ENCODE measurements at places on chromosomes 4 and X.

GRCh38 chr4:2390784-2391421 lies 27.5 kb downstream of the ZFYVE28 start:
- DNase-seq, result no peak

DNA sequence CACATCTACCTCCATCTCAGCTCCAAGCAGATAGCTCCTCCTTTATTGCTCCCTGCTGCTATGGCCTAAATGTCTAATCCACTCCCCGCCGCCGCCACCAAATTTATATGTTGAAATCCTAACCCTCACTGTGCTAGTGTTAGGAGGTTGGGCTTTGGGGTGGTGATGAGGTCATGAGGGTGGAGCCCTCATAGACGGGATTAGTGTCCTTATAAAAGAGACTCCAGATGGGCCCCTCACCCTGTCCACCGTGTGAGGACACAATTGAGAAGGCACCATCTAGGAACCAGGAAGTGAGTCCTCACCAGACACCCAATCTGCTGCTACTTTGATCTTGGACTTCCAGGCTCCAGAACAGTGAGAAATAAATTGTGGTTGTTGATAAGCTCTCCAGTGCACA lies 13.6 kb upstream of the TBC1D14 start:
- DNase-seq, result no peak

GRCh38 chr4:40731792-40732245 lies 17.9 kb upstream of the NSUN7 start:
- peak; percentile 50 for DNase-seq

DNA sequence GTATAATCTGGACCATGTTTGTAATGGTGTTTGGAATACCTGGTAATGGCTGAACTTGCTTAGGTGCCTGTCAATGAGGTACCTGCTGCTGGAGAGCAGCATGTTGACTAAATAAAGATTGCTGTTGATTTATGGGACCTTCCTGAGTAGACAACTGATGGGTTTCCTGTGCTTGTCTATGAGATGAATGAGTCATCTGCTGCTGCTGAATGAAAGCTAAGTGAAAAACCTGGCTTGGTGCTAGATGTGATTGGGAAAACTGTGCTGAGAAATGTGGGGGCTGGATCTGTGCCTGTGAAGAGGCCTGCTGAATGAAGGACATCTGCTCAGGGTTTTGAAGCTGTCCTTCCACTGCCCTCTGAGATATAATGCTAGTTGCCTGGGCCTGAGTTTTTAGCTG lies 69.6 kb downstream of the WNK3 start:
- DNase-seq, result no peak

GRCh38 chrX:118251271-118251670 lies 94.6 kb upstream of the WDR44 start:
- DNase-seq, result no peak

GRCh38 chr4:26055855-26056254 lies 141.8 kb downstream of the SMIM20 start:
- no peak for DNase-seq

DNA sequence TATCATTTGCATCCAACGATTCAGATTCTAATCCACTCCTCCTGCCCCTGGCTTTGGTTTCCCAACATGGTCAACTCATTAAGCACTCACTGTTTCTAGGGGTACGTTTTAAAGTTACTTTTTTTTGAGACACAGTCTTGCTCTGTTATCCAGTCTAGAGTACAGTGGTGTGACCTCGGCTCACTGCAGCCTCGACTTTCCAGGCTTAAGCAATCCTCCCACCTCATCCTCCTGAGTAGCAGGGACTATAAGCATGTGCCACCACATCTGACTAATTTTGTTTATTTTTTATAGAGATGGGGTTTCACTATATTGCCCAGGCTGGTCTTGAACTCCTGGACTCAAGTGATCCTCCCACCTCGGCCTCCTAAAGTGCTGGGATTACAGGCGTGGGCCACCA lies 48.9 kb downstream of the TMEM156 start:
- no peak for DNase-seq

GRCh38 chr4:47990145-47990544 lies 26.3 kb downstream of the CNGA1 start:
- no peak for DNase-seq

DNA sequence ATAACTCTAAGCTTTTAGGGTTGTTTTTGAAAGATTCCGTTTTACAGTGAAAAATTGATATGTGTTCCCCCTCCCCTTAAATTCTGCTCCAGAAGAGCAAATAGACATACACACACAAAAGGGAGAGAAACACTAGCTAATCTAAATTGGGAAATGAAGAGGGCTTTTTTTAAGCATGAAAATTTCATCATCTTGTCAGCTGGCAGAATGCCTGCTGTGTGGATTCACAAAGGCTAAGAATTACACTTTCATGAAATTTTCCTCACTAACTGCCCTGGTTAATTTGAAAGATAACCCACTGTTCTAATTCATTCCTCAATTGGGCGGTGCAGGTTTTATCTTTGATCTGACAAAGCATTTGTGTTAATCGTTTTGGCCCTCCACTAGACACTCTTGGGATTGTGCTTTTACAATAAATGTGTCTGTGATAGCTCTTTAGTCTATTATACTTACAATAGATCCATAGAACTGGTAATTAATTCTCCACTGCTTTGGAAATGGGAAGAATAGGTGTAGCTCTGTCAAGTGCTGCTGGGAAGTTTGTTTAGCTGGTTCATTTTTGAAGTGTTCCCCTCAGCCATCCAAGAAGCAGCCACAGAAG lies 152.9 kb downstream of the POLA1 start:
- DNase-seq, result peak; percentile 1

DNA sequence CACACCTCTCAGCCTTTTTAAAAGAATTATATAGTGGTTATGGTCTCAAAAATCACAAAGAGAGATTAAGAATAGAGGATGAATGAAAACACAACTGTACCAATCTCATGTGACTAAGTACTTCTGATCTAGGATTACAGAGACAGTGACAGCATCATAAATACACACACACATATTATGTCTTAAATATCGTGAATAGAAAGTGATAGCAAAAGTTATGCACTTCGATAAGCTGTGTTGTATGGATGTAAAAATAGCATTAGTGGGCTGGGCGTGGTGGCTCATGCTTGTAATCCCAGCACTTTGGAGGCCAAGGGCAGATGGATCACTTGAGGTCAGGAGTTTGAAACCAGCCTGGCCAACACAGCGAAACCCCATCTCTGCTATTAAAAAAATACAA lies 25.0 kb downstream of the GYPA start:
- DNase-seq, result no peak

- no peak for DNase-seq
These were observed 629.4 kb upstream of the FRG1 start for GRCh38 chr4:189311251-189311650.

DNA sequence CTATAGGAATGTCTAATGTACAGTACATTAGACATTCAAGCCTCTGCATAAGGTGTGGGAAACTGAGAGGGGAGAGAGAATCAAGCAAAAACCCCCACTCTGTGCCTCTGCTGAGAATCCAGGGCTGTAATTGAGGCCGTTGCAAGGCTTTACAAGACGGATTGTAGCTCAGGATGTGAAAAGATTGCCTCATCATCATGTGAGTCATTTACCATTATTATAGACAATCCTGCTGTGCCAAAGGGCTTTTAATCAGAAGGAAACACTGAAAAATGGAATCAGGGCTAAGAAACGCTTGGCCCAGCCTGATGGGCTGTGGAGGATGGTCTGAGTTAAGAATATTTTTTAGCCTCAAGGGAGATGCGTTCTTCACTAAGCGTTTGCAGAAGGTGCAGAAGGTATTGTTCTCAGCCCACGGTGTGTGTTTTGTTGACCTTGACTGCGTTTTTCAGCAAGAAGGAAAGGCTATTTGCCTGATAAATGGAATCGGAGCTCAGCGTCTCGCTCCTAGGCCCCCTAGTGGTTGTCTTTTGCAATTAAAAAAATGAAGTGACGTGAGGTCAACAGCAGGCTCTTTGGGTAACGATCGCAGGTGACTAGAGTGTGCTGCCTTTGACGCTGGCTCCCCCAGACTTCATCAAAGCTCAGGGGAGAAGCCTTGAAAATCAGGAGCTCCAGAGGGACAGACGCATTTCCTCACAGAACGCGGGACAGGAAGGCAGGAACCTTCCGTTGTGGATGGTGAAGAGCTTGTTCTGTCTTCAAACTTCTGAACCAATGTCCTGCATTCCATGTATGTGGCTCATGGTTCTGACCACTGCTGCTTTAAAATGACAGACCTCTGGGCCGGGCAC lies 18.1 kb upstream of the CHRNA9 start:
- no peak for DNase-seq

GRCh38 chrX:97234471-97235081 lies 350.9 kb downstream of the RPA4 start:
- DNase-seq, result no peak

GRCh38 chr4:28313729-28314713 lies 1453.4 kb downstream of the STIM2 start:
- no peak for DNase-seq

DNA sequence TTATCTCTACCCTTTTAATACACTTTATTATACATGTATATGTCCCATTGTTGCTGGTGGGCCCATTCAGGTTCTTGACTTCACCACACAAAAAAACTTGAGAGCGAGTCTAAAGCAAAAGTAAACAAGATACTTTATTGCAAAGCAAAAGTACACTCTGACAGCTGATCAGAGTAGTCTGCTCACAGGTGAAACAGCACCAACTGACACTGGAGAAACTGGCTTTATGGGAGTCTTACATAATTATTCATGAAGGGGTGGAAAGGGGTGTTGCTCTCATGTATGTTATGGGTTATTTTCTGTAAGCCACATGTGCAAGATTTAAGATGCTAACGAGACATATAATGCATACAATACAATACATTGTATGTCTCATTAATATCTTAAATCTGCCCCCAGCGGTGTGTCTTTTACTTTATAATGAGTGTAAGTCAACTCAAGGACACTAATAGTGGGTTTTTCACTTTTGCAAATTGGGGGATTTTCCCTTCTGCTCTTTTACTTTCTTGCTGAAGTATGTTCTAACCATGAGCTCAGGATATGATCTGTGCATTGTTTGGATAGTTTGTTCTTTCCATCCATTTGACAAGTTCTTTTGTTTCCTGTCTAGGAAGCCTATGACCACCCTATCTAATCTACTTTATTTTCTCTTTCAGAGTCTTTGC lies 256.1 kb upstream of the ITM2A start:
- DNase-seq, result no peak

DNA sequence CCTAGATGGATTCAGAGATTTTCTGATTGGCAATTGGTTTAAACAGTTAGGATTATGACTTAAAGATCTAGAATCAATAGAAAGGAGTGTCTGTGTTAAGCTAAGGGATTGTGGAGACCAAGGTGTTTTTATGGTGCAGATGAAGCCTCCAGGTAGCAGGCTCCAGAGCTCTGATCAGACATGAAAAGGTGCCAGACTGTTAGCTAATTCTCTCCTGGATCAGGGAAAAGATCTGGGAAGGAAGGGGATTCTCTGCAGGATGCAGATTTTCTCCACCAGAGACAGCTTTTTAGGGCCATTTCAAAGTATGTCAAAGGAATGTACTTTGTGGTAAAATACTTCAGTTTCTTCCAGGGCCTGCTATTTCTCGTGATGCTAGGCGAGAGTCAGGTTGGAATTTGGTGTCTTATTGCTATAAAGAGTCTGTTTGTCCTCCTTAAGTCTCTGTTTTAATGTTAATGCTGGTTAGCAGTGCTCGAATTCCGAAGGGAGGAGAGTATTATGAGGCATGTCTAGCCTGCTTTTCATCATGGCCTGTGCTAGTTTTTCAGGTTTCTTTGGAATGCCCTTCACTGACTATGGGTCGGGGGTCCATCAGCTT lies 12.0 kb upstream of the GPR78 start:
- DNase-seq, result no peak
